Activated CD4-positive, alpha-beta memory T cell treated with anti-CD3 and anti-CD28 coated beads for 36 hours (primary cell): ENCODE measurements at places on chromosomes 4 and X. TPM values are rescaled to one million over a fixed set of nuclear protein-coding genes. Genes with fewer than 3 reads are reported as not detected.

- H3K36me3 ChIP-seq: no peaks in the 10 kb centered on the region
- H3K4me1 ChIP-seq: no peaks in the 10 kb centered on the region
- H3K27ac ChIP-seq: no peak overlapping the region
- H3K4me3 ChIP-seq: no peak overlapping the region
These were observed 258.7 kb downstream of the CXXC4 start for GRCh38 chr4:104235967-104236366.

- H3K27ac ChIP-seq: no peak overlapping the region
- no peaks in the 10 kb centered on the region for H3K4me1 ChIP-seq
- no peak for DNase-seq
- H3K4me3 ChIP-seq: no peak overlapping the region
- H3K27me3 ChIP-seq: no peaks in the 10 kb centered on the region
These were observed 44.0 kb downstream of the RELL1 start for GRCh38 chr4:37641886-37642849.

The SPOCK3 gene
- total RNA-seq: not detected

DNA sequence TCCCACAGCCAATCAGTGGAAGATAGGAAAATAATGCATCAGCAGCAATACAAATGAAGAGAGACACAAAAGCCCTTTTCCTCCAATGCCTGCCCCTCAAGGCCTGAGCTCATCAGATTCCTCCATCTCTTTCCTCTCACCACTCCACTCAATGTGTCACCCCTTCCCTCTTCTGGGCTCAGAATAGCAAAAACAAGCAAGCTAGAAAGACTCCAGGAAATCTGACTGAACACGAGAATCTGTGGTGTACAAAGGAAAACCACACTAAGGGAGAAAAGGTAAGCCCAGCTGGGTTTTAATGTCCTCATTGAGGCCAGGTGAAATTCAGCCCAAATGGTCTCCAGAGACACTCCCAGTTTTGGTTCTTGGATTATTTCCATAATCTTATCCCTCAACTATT, 46.3 kb downstream of the ARHGEF9 start:
- H3K4me3 ChIP-seq: no peak overlapping the region
- DNase-seq: no peak
- no peaks in the 10 kb centered on the region for H3K36me3 ChIP-seq
- no peaks in the 10 kb centered on the region for H3K27me3 ChIP-seq

The DMRTC1 gene
- total RNA-seq: not detected
